NCI-H2029 treated with DMSO at 0.1 percent for 48 hours (cell line): ENCODE measurements at places on chromosomes 7 and 10.
A peak's percentile ranks its signal among the peaks of the same experiment; 100 is the strongest.

DNA sequence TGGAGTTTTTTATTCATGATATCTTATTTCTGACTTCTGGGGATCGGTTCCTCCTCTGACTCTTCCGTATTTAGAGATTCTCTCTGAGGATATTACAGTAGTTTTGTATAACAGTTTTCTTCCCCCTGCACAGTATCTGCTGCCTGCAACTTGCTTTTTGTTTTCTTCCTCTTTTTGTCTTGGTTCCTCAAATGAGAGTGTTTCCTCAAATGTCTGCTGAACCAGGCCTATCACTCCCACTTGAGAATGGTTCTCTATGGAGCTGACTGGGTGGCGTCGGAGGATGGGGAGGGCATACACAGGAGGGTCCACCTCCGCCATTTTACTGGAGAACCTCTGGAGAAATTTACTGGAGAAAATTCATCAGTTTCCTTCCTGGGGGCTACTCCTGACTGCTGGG lies 27.7 kb downstream of the ARHGAP22 start:
- no peak for DNase-seq

DNA sequence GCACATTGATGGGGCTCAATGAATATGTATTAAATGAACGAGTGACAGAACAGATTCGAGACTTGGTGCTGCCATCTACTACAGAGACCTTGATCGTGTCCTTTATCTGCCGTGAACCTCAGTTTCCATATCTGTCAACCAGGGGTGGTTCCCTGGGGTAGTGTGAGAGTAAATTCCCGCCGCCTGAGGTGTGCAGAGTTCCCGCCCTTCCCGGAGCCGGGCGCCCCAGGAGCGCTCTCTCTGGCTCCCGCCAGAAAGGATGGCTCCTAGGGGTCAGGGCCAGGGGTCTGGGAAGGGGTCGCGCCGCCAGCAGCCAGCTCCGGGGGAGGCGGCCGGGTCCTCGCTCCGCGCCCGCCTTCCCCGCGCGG lies 333 bp upstream of the PLCE1 start:
- no peak for DNase-seq

DNA sequence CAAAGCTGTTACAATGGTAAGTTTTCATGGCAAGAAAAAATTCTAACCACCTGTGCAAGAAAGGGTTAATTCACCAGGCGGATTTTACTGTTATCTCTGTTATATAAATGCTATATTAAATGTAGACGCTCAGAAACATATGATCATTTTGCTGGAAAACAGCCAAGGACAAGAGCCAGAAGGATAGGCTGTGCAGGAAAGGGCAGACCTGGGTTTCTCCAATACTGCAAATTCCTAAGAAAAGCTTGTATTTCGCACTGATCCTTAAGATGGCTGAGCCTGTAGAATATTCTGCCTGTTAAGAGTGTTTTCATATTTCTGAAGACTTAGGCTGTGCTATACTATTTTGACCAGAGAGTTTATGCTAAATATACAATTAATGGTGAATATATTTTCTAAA lies 564.1 kb upstream of the KCND2 start:
- no peak for DNase-seq

DNA sequence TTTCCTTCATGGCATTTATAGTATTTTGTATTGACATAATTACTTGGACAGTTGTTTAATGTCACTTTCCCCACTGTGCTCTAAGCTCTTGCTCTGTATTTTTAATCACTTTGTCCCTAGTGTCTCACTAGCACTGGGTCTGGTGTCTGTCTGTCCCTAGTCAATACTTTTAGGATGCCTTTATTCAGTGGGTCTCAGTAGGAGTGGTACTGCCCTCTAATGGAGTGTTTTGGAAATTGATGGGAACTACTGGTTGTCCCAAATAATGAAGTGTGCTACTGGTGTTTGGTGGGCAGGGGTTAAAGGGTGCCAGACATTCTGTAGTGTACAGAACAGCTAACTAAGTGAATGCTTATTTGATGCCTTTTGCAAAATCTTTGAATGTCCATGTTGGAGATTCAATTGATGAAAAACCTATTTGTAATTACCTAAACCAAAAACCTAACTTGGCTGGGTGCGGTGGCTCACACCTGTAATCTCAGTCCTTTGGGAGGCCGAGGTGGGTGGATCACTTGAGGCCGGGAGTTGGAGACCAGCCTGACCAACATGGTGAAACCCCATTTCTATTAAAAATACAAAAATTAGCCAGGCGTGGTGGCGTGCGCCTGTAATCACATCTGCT lies 33.3 kb downstream of the CDK14 start:
- peak; percentile 71 for DNase-seq

- DNase-seq, result no peak
Measured at GRCh38 chr10:63384001-63384400, 81.8 kb downstream of the JMJD1C start.

GRCh38 chr10:29005988-29006387 lies 282.9 kb upstream of the LYZL1 start:
- DNase-seq, result no peak

DNA sequence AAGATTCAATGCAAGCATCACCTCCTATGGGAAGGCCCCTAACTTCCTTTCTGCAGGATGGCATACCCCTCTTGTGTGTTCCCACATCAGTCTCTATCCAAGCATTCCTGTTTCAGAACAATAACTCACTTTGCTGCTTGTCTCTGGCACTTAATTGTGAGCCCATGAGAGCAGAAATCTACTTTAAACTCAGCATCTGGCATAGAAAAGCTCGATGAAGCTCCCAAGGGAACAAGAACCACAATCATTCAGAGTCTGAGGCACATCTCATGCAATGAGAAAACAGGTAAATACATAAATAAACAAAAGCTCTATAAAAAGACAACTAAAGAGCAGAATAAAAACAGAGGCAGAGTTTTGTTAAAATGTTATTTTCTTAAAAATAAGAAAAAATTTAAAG lies 66.2 kb downstream of the VPS41 start:
- no peak for DNase-seq

DNA sequence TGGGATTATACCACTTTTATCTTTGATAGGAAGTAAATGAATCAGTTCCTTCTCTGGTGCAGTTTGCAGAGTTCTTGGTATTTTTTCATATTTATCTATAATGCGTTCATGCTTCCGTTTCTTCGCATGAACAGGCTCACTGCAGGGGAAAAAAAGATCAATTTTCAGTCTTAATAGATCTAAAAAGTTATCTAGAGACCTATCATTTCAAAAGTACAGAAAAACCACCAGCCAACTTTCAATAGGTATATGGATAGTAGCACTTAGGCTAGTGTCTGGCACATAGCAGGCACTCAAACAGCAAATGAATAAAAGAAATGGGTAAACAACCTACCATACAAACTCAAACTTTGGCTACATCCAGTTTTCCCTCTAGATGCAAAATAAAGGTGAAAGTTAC lies 5.5 kb downstream of the NOC3L start:
- DNase-seq, result no peak
